ENCODE measurements at places on chromosomes 5 and 9. TPM values are rescaled to one million over a fixed set of nuclear protein-coding genes. Genes with fewer than 3 reads are reported as not detected.

LRRC19 gene
- not detected for total RNA-seq

ADAMTS19 gene
- 0.33 TPM for total RNA-seq

DNA sequence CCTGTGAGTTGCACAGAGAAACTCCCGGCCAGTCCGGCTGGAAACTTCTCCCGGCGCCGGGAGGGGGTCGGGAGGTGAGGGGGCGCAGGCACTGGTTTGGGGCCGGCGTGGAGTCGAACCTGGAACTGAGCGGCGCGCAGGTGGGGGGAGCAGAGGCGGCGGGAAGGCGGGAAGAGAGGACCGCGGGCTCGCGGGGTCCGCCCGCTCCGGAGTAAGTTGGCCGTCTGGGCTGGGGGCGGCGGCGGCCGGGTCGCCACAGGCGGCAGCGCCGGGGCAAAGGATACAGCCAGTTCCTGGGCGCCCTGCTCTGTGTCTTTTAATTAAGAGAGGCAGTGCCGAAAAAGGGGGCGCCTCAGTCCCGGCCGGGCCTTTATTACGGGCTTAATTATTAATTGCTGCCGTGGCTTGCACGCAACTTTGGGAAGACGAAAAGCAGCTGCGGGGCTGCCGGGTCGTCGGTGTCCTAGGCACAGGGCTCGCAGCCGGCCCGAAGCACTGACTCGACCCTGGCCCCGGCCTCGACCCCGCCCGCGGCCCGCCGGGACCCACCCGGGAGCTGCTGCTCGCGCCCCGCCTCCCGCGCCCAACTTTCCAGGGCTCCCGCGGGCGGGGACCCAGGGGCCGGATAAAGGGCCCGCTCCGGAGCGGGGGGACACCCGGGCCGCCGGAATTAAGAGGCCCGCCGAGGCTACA is 1.1 kb downstream of the NTNG2 start:
- no peak for DNase-seq

- no peak for DNase-seq
Observed at GRCh38 chr9:133342069-133342406, 5.9 kb downstream of the MED22 start.
